Activated CD8-positive, alpha-beta memory T cell treated with anti-CD3 and anti-CD28 coated beads, Interleukin-2, amount 10 ng/mL, durations not matched to agents 7 days and 5 days (primary cell): ENCODE measurements at places on chromosomes 7 and 10.

GRCh38 chr10:4595719-4596319, 230.2 kb upstream of the AKR1E2 start:
- no peak for DNase-seq

GRCh38 chr7:137950263-137950621, 51.6 kb downstream of the CREB3L2 start:
- DNase-seq, result no peak

- no peak for DNase-seq
These were observed 3.0 kb downstream of the KMT2E start for GRCh38 chr7:105016709-105017656.

DNA sequence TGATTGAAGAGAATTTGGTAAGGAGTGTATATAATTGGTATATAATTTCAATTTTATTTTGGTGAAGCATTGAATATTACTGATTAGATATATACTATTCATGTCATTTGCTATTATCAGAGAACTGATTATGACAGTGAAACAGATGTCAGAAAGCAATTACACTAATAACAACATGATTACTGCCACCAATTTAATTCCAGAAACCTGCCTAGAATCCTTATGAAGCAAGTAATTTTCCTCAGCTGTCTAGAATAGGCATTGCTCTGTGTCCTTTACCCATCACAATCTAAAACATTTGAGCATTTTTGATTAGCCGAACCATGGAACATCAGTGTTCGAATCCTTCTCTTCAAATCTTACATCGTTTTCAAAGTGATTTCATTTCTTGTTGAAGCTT, 24.5 kb downstream of the PLXDC2 start:
- no peak for DNase-seq

DNA sequence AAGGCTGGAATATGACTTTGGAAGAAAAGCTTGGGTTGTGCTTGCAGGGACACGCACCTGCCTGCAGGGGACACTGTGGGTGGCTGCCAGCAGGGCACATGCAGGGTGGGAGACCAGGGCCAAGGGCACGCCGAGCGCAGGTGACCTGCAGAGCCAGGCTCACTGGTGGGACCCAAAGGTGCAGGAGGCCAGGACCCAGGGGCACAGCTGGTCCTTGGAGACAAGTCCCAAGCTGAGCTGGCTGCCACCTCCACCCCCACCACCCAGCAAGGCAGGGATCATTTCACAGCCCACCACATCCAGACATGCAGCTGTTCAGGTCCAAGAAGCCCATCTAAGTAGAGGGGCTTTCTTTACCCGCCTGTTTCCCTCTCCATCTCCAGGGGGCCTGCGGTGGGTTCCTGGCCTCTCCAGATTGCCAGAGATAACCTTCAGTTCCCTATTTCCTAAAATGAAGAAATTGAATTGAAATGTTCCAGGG, 13.8 kb upstream of the CLIP2 start:
- no peak for DNase-seq

DNA sequence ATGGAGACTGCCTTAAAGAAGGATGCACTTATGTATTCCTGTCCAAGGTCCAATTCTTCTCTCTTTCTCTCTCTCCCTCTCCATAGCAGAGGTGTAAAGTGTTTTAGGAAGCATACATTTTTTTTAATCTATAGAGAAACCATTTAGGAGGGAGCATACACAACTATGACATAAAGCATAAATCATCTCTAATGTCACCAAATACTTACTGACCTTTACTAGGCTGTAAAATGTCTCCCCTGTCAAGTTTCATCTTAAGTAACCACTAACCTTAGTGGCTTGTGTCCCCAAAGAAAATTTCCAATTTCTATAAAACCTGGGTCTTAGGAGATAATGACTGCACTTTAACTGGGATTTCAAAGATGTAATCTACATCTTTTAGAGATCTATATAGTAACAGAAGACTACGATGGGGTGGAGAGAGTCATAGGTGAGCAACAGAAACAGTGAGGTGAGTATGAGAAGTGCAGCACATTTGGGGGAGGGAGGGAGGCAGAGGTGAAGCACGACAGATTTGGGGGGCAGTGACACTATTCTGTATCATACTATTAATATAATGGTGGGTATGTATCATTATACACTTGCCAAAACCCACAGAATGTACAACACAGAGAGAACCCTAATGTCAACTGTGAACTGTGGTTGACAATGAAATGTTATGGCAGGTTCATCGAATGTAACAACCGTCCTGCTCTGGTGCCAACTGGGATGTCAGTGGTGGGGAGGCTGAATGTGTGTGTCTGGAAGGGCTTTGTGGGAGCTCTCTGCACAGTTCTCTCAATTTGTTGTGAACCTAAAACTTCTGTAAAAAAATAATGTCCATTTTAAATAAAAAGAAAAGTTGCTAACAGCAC, 79.5 kb downstream of the PIP4K2A start:
- no peak for DNase-seq

GRCh38 chr10:79031723-79032122, 37.0 kb upstream of the ZMIZ1 start:
- no peak for DNase-seq

DNA sequence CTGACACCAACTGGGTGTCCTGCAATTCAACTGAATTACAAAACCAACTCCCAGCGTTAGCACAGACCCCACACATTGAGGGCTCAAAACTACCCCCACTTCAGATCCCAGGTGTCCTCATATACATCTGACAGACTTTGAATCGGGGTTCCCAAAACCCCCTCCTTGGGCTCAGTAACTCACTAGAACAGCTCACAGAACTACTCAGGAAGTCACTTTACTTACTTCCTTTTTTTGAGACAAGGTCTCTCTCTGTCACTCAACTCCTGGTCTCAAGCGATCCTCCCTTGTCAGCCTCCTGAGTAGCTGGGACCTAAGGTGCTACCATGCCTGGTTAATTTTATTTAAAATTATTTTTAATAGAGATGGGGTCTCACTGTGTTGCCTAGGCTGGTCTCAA, 456.0 kb downstream of the SDK1 start:
- DNase-seq, result no peak
